Panc1 (cell line): ENCODE measurements at places on chromosomes 1 and 21. TPM values are rescaled to one million over a fixed set of nuclear protein-coding genes. Genes with fewer than 3 reads are reported as not detected.

CNR2 gene
- not detected for total RNA-seq

RGSL1 gene
- total RNA-seq, result not detected

PLCH2 gene
- total RNA-seq, result 41.2 TPM

KIAA1614 gene
- total RNA-seq, result 0.80 TPM

KCNA2 gene
- 1.1 TPM for total RNA-seq

TENT5C gene
- 8.9 TPM for total RNA-seq

RPL5 gene
- total RNA-seq, result 446 TPM

NBPF12 gene
- 10.3 TPM for total RNA-seq
